ENCODE measurements at places on chromosomes 13 and 19. TPM values are rescaled to one million over a fixed set of nuclear protein-coding genes. Genes with fewer than 3 reads are reported as not detected.

DNA sequence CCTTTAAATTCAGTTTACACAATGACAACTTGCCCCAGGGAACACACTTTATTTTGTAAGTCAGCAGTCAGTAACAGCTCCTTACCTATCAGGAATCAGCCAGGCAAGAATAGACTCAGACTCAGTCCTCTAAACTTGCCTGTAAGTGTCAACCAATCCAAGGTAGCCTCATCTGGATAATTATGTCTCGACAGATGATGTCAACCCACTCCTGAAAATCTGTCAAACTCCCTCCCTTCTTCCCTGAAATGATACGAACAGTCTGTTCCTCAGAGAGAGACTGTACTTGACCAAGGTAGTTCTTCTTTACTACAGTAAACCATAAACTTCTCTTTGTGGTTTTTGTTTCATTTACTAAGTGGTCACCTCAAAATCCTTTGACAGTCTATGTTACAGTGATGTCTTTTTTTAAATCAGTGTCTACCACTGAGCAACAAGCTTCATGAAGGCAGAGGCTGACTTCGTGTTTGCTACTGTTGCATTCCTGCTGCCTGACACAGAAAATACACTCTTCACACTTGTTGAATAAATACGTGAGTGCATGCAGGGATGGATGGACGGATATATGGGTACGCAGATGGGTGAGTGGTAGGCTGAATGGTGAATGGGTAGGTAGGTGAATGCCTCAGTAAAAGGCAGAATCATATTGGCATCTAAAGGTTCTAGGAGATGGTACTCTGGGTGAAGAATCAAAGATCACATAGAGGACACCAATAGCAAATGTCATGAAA, 17.5 kb upstream of the FREM2 start:
- no peaks in the 10 kb centered on the region for H3K4me1 ChIP-seq
- DNase-seq = no peak
- H3K4me3 ChIP-seq = no peak overlapping the region
- H3K27ac ChIP-seq = no peak overlapping the region
- H3K27me3 ChIP-seq = no peaks in the 10 kb centered on the region
- H3K36me3 ChIP-seq = no peaks in the 10 kb centered on the region

DNA sequence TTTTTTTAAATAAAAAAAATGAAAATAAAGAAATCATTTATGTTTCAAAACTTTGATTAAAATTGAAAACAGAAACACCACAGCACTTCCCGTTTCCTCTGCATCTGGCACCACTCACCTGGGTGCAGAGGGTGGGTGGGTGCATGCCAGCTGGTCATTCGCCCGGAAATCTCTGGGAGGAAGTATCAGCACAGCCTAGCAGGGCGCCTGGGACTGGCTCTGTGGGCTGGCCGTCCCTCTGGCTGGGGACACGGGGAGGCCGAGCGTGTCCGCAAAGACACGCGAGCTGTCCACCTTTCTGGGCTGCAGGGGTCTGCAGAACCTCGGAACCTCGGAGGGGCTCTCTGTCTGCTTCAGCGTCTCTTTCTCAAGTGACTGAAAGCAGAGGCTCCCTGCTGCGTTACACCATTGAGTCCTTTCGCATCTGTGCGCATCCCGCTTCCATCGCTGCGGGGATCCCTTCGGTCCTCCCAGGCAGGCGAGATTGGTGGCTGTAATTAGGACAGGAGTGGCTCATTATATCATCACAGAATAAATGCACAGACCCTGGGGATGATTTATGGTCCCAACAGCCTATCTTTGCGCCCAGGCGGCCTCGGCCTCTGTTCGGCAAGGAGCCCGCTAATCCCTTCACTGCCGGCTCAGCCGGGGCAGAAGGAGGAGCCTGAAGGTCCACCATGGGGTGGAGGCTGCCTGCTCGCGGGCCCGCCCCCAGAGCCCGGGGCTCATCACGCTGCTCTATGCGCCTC, 17.2 kb downstream of the CRTC1 start:
- peaks cover 18% of the 10 kb centered on the region for H3K4me1 ChIP-seq
- peak overlapping the region; percentile 83 for H3K4me3 ChIP-seq
- no peaks in the 10 kb centered on the region for H3K27me3 ChIP-seq
- peak overlapping the region; percentile 92 for H3K27ac ChIP-seq
- no peaks in the 10 kb centered on the region for H3K36me3 ChIP-seq
- DNase-seq = peak; percentile 81

DNA sequence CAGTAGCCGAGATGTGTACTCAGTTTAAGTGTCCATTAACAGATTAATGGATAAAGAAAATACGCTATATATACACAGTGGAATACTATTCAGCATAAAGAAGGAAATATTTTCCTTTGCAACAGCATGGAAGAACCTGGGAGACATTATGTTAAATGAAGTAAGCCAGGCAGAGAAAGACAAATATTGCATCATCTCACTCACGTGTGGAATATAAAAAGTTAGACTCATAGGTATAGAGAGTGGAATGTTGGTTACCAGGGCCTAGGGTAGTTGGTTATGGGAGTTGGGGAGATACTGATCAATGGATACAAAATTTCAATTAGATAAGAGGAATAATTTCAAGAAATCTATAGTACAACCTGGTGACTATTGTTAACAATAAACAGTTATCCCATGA, 210.1 kb downstream of the MAB21L1 start:
- DNase-seq = no peak
- no peak overlapping the region for H3K4me3 ChIP-seq
- H3K27me3 ChIP-seq = no peaks in the 10 kb centered on the region
- H3K4me1 ChIP-seq = no peaks in the 10 kb centered on the region
- no peaks in the 10 kb centered on the region for H3K36me3 ChIP-seq
- H3K27ac ChIP-seq = no peak overlapping the region

- H3K4me3 ChIP-seq = peak overlapping the region; percentile 93
- H3K36me3 ChIP-seq = peaks cover 7% of the 10 kb centered on the region
- H3K27ac ChIP-seq = peak overlapping the region; percentile 94
Measured at GRCh38 chr19:55340784-55341147, 1.1 kb downstream of the KMT5C start.

Gene CYP4F3
- total RNA-seq = not detected

DNA sequence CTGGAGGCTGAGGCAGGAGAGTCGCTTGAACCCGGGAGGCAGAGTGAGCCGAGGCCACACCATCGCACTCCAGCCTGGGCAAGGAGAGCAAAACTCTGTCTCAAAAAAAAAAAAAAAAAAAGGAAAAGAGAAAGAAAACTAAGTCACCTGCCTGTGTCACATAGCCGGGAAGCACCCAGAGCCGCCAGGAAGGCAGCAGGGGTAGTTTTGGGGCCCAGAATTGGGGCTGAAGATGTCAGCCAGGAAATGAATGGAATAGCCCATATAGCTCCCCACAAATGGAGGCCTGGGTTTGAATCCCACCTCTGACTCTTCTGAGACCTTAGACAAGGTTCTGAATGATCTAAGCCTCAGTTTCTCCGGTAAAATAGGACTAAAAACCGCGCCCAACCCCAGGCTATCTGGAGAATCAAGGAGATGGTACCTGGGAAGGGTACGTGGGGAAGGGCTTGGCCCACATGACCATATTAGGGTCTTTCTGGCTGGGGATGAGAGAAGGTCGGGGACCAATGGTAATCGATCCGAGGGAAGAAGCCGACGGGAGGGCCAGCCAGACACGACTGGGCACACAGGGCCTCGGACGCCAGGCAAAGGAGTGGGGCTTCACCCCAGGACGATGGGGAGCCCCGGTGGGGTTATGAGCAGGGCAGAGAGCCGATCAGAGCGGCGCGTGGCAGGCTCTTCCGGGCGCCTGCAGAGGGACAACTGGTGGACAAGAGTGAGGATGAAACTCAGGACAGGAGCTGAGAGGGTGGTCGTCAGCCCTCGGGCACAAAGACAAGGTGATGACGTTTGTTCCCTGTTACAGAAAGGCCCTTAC, 14.4 kb downstream of the CCDC124 start:
- no peaks in the 10 kb centered on the region for H3K36me3 ChIP-seq
- no peak for DNase-seq
- H3K27me3 ChIP-seq = peaks cover 33% of the 10 kb centered on the region
- H3K4me1 ChIP-seq = peaks cover 31% of the 10 kb centered on the region

- DNase-seq = no peak
- H3K4me1 ChIP-seq = no peaks in the 10 kb centered on the region
- peaks cover 19% of the 10 kb centered on the region for H3K27me3 ChIP-seq
- H3K4me3 ChIP-seq = no peak overlapping the region
- H3K36me3 ChIP-seq = no peaks in the 10 kb centered on the region
Measured at GRCh38 chr13:76621705-76622104, 264.5 kb downstream of the KCTD12 start.

DNA sequence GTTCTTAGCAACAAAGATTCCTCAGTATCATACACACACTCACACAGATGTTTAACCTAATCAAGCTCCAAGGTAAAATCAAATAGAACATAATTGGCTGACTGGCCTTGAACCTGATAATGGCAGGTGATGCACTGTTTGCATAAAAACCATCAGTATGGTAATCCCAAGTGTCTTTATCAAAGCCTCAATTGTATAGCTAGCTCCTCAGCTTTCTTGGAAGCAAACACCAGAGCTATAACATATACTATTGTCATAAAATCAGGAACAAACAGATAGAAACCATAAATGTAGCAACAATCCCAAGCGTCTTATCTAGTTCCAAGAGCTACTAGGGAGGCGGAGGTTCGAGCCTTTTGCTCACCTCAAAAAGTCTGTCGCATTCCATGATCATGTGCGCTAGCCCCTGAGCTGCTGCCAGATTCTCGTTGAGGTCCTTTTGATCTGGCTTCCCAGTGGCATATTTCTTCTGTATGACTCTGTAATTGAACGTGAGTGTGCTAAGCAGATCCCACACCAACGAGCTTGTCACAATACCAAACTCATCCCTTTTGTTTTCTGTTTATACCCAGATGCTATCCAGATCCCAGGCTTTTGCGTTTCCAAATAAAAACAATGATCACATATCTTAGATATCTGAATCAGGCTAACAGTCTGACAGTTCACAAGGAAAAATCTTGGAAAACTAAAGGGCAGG, 95.3 kb downstream of the KL start:
- no peak overlapping the region for H3K4me3 ChIP-seq
- DNase-seq = no peak
- no peak overlapping the region for H3K27ac ChIP-seq
- H3K27me3 ChIP-seq = peaks cover 10% of the 10 kb centered on the region
- H3K4me1 ChIP-seq = no peaks in the 10 kb centered on the region

GRCh38 chr13:22893204-22893603, 287.6 kb upstream of the SGCG start:
- no peaks in the 10 kb centered on the region for H3K27me3 ChIP-seq
- H3K27ac ChIP-seq = no peak overlapping the region
- H3K4me1 ChIP-seq = no peaks in the 10 kb centered on the region
- no peaks in the 10 kb centered on the region for H3K36me3 ChIP-seq

Gene CD33
- total RNA-seq = 10.6 TPM

DNA sequence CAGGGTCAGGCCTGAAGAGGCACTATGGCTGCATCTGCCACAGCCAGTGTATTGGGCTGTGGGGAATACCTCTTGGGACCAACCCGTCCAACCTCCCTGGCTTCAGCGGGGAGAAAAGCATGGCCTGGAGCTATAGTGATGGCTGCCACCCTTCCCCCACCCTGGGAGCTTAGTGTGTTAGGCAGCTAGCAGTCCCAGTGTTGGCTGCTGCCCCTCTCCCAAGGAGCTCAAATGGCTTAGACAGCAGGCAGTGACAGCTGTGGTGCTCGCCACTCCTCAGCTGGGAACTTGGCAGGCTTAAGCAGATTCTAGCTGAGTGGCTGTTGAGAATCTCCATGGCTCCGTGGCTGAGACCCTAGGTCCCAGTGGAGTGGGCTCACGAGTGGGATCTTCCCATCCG, 19.7 kb downstream of the ACOD1 start:
- no peaks in the 10 kb centered on the region for H3K36me3 ChIP-seq
- DNase-seq = no peak
- H3K27ac ChIP-seq = no peak overlapping the region
- H3K4me3 ChIP-seq = no peak overlapping the region
- H3K4me1 ChIP-seq = peaks cover 2% of the 10 kb centered on the region

DNA sequence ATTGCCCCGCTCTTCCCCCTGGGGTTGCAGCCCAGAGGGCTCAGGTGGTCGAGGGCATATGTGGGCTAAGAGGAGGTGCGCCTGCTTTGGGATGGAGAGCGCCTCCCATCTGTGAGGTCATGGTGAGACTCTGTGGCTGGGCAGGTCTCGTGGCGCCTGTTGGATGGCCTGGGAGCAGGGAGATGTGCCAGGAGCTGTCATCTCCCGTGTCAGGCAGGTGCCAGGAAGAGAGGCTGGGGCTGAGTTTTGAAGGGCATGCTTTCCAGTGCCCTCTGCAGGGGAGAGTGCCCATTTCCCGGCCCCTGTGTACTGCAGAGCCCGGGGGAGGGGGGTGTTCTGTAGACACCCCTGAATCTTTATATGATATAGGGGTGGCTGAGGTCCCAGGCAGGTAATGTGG, 2.8 kb downstream of the WTIP start:
- H3K4me1 ChIP-seq = peaks cover 3% of the 10 kb centered on the region
- no peak overlapping the region for H3K27ac ChIP-seq

Gene ZNF793
- total RNA-seq = 10.6 TPM

Gene CEACAM8
- not detected for total RNA-seq

Gene MAB21L1
- not detected for total RNA-seq

- no peaks in the 10 kb centered on the region for H3K36me3 ChIP-seq
- no peak overlapping the region for H3K27ac ChIP-seq
- DNase-seq = no peak
- H3K4me1 ChIP-seq = peaks cover 4% of the 10 kb centered on the region
- peaks cover 13% of the 10 kb centered on the region for H3K27me3 ChIP-seq
- no peak overlapping the region for H3K4me3 ChIP-seq
Measured at GRCh38 chr13:99864627-99864990, 107.0 kb downstream of the ZIC5 start.

GRCh38 chr19:46492841-46493235, 2.8 kb downstream of the PNMA8B start:
- peak overlapping the region; percentile 81 for H3K4me3 ChIP-seq
- H3K27me3 ChIP-seq = peaks cover 72% of the 10 kb centered on the region
- no peak for DNase-seq

DNA sequence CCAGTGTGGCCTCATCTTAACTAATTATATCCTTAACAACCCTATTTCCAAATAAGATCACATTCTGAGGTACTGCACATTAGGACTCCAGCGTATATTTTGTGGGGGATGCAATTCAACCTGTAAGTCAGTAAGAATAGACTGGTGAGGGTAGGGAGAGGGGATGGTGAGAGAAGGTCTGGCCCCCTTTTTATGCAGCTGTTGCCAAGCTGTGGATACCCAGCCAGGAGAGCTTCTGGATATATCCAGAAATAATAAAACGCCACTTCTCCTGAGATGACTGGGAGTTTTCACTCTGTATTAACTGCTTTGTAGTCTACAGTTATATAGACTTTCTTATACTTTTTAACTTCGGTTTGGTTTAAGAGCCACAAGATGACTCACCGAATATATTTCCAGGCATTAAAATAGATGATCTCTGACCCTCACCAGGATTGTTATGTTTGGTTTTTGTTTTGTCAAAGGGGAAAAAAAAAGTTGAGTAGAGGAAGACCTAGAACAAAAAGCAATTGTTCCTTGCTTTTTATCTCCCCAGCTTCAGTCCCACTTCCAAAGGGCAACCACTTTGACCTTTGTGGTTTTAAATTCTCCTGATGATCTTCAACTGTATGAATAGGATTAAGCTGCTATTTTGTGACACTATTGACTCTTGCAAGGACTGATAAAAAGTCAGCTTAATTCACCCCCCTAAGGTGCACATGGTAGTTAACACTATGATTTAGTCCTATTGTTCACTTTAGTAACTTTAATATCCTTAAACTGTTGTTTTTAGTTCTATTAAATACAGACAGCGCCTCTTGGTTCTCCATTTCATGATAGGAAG, 3.1 kb upstream of the NEK3 start:
- no peak for DNase-seq

Gene NKPD1
- 0.47 TPM for total RNA-seq

Gene ZNF766
- total RNA-seq = 37.1 TPM

Measured in activated naive CD8-positive, alpha-beta T cell treated with anti-CD3 and anti-CD28 coated beads, Interleukin-2, amount 10 ng/mL, durations not matched to agents 7 days and 5 days (primary cell).